ENCODE measurements at places on chromosomes 16 and 17.
A peak's percentile ranks its signal among the peaks of the same experiment; 100 is the strongest.

GRCh38 chr16:67504031-67505021 is 21.0 kb upstream of the AGRP start:
- DNase-seq, result peak; percentile 23

DNA sequence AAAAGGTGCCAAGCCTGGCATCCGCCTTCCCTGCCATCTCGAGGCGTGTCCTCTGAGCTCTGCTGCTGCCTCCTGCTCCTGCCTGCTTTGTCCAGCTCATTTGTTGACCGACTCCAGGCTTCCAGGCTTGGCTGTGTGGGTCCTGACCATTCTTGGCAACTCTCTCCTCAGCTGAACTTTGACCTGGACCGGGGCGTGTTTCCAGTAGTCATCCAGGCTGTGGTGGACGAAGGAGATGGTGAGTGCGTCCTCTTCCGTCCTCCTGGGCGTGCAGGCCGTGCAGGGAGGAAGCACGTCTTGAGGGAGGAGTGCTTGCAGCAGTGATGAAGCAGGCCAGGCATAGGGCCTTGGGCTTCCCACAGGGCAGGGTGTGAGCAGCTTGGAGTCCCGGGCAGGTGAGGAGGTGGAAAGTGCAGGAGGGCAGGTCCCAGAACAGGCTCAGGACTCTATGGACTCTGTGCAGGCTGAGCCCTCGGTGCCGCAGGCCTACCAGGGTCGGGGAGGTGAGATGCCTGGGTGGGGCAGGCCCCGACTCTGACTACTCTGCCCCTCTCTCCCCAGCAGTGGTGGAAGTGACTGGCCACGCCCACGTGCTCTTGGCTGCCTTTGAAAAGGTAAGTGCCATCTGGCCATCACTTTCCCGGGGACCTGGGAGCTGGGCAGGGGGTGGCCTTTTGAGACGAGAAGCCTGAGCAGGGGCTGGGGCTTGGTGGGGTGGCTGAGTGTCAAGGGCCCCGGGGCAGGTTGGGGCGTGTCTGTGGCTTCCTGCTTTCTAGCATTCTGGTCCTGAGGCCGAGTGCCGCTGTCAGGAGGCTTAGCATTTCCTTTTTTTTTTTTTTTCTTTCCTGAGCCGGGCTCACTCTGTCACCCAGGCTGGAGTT is 28.6 kb upstream of the NUDT16L1 start:
- DNase-seq, result no peak

- peak; percentile 65 for DNase-seq
Observed at GRCh38 chr17:79664930-79665737, 54.3 kb upstream of the RBFOX3 start.

- DNase-seq, result no peak
Observed at GRCh38 chr17:82603981-82604448, 44.2 kb downstream of the WDR45B start.

DNA sequence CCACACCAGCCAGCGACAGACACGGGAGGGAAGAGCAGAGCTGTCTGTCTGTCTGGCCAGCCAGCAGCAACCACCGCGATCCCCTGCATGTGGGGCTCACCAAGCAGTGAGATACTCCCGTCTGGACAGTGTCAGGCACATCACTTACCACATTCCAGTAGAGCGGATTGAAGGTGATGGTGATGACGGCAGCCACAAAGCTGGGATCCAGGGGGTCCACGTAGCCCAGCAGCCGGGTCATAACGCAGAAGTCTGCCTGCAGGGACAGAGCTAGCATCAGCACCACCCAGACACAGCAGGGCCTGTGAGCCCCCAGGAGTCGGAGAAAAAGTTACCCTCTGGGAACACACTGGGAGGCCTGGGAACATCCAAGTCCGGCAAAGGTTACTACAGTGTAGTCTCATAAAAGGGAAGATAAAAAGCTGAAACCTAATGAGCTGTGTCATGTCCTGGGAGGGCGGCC is 14.7 kb downstream of the PEMT start:
- peak; percentile 48 for DNase-seq

GRCh38 chr16:31277659-31278260 is 18.0 kb downstream of the ITGAM start:
- DNase-seq, result no peak

- no peak for DNase-seq
Observed at GRCh38 chr16:84220851-84221250, 19.0 kb downstream of the KCNG4 start.

GRCh38 chr16:82639666-82640336 is 13.0 kb downstream of the CDH13 start:
- DNase-seq, result peak; percentile 78

GRCh38 chr16:70294385-70295025 is 4.5 kb upstream of the DDX19B start:
- no peak for DNase-seq

DNA sequence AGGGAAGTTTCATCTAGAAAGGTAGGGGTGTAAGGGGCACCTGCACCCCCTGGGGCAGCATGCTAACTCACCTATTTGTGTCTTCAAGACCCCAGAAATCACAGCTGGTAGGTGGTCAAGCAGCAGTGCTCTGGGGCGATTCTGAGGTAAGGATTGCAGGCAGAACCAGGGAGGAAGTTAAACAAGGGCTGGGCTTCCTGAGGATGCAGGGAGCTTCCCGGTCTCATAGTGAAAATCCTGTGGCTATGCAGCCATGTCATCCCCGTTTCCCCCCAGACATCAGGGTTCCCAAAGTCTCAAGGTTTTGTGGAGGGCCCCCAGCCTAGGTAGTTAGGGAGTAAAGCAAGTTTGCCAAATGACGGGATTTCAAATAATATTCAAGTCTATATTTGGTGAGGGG is 78.5 kb downstream of the C16orf78 start:
- DNase-seq, result no peak

GRCh38 chr16:50448981-50449380 is 80.2 kb upstream of the BRD7 start:
- DNase-seq, result no peak

GRCh38 chr16:68898026-68898425 is 54.7 kb downstream of the TANGO6 start:
- no peak for DNase-seq

DNA sequence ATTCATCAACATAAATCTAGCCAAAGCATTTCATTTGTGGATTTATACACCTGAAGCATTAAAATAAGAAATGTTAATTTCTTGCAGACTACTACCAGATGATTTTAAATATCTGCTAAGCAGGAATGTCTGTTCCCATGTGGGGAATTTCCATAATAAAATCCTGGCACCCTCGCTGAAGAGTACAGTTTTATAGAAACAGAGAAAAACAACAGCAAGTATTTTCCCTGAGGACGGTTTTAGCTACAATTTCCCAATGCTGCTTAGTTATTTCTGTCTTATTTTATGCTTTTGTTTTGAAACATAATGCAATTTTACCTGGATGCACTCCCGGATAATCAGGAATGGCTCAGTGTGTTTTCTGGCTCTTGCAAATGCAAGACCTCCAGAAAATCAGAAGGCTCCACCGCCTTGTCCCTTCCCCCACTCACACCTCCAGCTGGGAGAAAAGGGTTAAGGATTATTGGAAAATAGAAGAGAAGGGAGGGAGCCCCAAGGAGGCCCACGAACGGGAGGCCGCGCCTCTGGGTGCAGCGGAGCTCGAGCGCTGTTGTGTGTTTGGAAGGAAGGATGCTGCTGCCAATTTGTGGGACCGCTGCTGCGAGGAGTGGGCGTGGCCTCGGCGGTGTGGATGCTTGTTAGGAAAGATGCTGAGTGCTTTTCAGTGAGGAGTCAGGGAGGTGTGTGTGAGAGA is at the start of gene CNTNAP4:
CNTNAP4 (plus strand) TSS at position 657 of the 694 bp plus-strand sequence. CDS start 262 bp downstream, outside the sequence.
- DNase-seq, result no peak

DNA sequence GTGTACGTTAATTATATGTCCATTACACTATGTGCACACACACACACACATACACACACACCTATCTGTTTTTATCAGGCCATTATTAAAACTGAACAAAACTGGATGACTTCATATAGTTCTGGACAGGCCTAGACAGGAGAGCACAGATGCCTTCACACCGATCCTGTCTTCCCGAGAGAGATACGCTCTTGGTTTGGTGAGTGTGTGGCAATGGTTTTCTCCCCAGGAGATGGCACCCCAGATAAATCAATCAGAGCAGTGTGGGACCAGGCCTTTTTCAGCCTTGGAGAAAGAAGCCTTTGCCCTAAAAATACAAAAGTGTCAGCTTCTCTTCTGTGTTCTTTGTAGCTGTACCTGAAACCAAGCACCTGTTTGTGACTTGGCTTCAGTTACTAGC is 83.7 kb downstream of the CPPED1 start:
- no peak for DNase-seq
